Tibial artery (tissue), 4 donors: ENCODE measurements at places on chromosomes 5 and 9.

- DNase-seq = peak; percentile 88
Observed at GRCh38 chr5:139710319-139711066, 62.3 kb downstream of the CXXC5 start.

GRCh38 chr5:168359820-168360460, 68.5 kb downstream of the WWC1 start:
- DNase-seq = peak; percentile 1

GRCh38 chr9:116380496-116380995, 227.0 kb downstream of the PAPPA start:
- no peak for DNase-seq

DNA sequence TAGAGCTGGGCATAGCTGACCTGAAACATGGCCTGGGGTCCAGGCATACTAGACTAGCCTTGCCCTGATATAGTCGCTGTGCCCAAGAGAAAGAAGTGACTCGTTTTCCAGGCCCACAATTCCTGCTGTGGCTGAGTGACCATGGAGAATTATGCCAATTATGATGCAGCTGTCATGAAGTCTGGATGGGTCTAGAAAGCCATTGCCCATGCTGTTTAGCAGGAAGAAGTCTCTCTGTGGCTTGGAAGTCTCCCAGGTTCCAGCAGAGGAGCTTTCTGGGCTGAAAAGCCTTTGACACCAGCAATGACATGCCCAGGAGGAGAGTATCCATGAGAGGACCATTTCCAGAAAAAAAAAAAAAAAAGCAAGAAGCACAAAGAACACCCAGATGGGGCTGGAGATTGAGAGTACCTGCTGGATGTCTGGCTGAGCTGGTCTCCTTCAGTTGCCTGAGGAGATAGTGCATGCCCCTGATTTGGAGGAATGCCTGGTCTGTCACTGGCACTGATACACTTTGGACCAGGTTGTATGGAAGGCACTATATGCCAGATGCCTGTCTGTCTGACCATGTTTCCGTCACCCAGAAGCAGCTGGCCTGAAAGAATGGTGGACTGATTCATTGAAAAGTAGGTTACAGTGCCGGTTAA, 128.0 kb upstream of the EPB41L4A start:
- no peak for DNase-seq
